Stimulated activated CD4-positive, alpha-beta T cell treated with anti-CD3 and anti-CD28 coated beads, Interleukin-1b, Interleukin-23, amount 100 ng/mL, for 1 hour (primary cell): ENCODE measurements at places on chromosomes 5 and 9.

GRCh38 chr5:54610197-54610944, 92.8 kb downstream of the SNX18 start:
- DNase-seq, result no peak

DNA sequence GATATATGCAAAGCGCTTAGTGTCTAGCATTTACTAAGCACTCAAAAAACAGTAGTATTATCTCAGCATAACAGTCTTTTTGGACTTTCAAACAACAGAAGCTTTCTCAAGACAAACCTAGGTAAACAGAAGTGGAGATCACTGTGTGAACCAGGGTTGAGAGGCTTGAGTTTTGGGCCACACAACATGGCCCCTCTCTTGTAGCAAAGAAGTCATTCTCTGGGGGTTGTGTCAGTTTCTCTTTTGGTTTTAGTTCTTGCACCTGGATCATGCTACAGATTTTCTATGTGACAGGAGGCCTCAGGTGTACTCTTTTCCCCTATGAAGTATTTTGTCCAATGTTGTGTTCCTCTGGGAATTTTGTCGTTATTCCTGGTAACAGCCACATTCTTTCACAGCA, 30.0 kb downstream of the INSYN2B start:
- no peak for DNase-seq

- no peak for DNase-seq
These were observed 793 bp downstream of the AGPAT2 start for GRCh38 chr9:136686534-136686793.

DNA sequence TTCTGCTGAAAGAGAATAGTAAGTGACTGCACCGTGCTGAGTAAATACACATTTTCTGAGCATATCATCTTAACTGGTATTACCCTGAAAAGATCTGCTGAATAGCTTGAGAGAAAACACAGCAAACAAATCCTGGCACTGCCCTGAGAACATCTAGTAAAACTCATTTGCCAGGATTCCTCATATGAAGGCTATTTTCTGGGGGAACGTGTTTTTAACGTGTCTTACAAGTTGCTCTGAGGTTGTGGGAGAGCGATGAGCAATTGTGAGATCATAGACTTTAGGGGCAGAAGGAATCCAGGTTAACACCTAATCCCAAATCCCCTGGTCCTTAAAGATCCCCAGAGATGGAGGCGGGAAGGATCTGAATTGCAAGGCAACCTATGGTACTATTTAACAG, 331.9 kb upstream of the RFX3 start:
- no peak for DNase-seq

- no peak for DNase-seq
These were observed 67.8 kb downstream of the FAT2 start for GRCh38 chr5:151523335-151523734.

GRCh38 chr9:21096172-21096900, 18.6 kb upstream of the IFNB1 start:
- no peak for DNase-seq

GRCh38 chr5:134935711-134936602, 31.0 kb downstream of the PCBD2 start:
- DNase-seq, result no peak

- no peak for DNase-seq
These were observed at the start of gene CARD6 for GRCh38 chr5:40841068-40841805. Gene CARD6, plus strand, starts transcription at chr5:40841367. Its CDS starts 16 bp downstream, at chr5:40841383.

DNA sequence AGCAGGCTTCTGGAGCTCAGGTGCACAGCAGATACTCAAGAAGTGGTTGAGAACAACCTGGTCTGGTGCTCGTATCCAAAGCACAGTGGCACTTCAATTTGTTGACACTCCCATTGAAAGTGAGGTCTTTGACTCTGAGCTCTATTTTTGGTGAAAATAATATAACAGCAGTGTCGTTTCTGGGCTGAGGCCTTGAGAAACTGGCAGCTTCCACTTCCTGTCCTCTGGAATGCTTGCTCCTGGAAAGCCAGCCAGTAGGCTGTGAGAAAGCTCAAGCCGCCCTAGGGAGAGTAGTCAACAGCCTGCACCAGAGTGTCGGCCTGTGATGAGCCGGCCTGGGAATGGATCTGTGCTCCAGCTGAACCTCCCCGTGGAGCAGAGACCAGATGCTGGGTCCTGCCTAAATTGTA, 6.8 kb upstream of the SUSD3 start:
- no peak for DNase-seq

GRCh38 chr9:110429453-110429852, 91.8 kb upstream of the TXNDC8 start:
- DNase-seq, result no peak

DNA sequence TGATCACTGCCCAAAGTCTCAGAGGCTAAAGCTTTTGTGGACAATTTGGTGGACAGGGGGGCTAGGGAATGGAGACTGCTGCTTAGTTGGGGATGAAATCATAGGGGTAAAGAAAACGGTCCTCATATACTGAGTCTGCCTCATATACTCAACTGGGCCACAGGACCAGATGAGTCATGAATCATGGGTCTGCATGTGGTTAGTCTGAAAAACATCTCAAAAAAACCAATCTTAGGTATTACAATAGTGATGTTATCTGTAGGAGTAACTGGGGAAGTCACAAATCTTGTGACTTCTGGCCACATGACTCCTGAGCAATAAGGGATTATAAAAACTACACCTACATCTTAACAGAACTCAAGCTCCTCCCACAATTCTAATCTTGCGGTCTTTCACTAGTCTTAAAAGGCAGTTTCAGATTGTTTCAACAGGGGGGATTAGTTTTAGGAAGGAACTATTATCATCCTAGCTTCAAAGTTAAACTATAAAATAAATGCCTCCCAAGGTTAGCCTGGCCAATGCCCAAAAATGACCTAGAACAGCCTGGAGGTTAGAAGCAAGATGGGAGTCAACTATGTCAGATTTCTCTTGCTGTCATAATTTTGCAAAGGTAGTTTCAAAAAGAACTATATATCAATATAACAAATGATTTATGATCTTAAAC, 17.5 kb downstream of the TMEM161B start:
- DNase-seq, result no peak

GRCh38 chr9:127395497-127396252, 1.3 kb upstream of the SLC2A8 start:
- DNase-seq, result no peak

DNA sequence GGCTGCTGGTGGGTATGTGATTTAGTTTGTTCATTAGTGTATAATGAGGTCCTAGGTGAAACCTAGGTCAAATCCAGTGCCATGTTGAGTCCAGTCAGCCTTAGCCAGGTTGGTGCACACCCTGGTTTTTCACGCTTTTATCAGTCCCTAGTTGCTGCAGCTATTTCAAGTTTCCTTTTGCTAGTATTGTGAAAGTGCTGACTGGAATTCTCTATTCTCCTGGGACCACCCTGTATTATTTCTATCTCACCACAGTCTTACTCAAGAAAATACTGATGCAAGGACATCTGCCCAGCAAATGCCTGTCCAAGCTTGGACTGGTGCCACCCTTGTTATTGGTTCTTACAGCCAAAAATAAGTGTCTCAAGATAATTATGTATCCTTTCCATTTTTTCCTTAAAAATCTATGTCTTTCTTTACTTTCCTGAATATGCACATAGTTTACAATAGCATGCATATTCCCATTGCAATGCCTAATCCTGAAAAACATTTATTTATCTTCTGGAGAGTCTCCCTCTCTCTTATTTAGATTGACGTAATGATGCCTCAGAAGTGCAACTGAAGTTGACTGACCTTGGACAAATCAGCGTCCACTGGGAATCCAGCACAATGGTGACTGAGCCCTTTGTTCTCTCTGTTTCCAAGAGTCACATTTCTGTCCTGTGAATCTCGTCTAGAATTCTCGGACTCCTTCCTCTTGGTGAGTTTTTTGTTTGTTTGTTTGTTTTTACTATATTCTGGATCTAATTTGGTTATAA, 1075.0 kb downstream of the CDH9 start:
- DNase-seq, result no peak

- DNase-seq, result no peak
These were observed 7.6 kb upstream of the LCN2 start for GRCh38 chr9:128141604-128142003.

GRCh38 chr5:104062621-104063377, 500.2 kb upstream of the NUDT12 start:
- no peak for DNase-seq

- peak; percentile 2 for DNase-seq
These were observed 880.1 kb upstream of the SEMA6A start for GRCh38 chr5:117454716-117455212.

DNA sequence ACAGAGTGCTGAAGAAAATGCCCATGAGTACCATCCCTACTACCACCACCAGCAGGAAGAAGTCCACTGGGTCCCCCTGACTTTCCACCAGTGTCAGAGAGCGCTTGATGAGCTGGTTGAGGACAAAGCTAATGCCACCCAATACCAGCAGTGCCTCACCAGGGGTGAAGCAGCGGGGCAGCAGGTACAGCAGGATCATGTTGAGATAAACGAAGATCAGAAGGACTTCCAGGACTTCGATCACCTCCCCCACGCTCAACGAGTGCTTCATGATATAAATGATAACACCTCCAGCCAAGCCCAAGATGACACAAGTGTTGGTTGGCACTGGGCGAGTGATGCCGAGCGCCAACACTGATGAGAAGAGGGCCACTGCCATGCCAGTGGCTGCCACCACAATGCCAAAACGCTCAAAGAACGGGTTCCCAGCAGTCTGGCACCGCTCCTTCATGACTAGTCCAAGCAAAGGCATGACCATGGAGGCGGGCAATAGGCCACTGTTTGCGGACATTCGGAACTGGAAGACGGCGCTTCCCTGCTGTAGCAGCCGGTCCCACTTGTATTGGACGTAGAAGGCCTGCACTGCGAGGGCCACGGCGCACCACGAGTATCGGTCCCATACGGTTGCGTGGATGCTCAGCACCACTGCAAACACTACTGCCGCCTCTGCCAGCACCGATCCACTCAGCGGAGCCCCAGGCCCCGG, 679 bp downstream of the DOLK start:
- DNase-seq, result no peak

GRCh38 chr5:58447226-58447625, 12.7 kb downstream of the PLK2 start:
- DNase-seq, result no peak

GRCh38 chr5:35926389-35927051, 11.9 kb downstream of the CAPSL start:
- no peak for DNase-seq
